Activated effector memory CD4-positive, alpha-beta T cell treated with Interleukin-2 at 50 U/mL for 16 hours (primary cell): ENCODE measurements at places on chromosomes 13 and 19.

GRCh38 chr13:40974460-40975407, 44.4 kb downstream of the ELF1 start:
- DNase-seq = no peak

DNA sequence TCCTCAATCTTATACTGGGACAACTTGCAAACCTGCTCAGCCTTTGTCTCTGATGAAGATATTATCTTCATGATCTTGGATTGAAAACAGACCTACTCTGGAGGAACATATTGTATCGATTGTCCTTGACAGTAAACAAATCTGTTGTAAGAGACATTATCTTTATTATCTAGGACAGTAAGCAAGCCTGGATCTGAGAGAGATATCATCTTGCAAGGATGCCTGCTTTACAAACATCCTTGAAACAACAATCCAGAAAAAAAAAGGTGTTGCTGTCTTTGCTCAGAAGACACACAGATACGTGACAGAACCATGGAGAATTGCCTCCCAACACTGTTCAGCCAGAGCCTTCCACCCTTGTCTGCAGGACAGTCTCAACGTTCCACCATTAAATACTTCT, 4.0 kb upstream of the KLK3 start:
- DNase-seq = no peak

GRCh38 chr13:27605610-27606200, 14.6 kb downstream of the LNX2 start:
- no peak for DNase-seq

- DNase-seq = no peak
Measured at GRCh38 chr19:41623360-41623759, 3.5 kb downstream of the CEACAM4 start.
